Stimulated activated CD4-positive, alpha-beta T cell treated with anti-CD3 and anti-CD28 coated beads, TNF-alpha, amount 100 ng/mL, for 1 hour (primary cell): ENCODE measurements at places on chromosomes 16 and 17.

- DNase-seq, result no peak
These were observed 82.2 kb downstream of the CMC2 start for GRCh38 chr16:80924372-80924978.

DNA sequence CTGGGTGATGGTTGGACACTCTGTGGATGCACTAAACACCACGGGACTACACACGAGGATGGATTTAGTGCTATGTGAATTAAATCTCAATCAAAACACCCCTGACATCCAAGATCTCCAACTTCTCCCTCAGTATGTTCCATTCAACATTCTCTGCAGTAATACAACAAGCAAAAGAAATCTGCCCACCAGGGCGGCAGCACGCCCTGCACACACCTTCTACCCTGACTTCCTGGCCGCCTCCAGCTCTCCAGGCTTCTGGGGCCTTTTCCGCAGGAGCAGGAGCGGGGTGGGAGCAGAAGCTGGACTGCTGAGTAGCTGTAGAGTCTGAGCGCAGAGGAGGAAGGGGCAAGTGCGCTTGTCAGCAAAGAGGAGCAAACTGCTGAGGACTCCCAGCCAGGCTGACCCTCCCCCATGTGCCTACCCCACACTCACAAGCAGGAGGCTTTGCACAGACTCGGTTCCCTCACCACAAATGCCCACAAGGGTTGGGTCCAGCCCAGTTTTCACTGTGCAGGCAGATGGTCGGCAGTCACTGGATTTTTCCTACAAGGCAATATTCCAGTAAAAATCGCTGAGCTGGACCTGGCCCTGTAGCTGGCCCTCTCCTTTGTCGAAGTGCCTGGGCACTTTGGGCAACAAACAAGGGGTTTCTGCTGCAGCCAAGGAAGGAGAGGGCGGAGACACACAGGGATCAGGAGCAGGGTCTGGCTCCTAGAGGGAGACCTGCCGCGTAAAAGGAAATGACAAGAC, 22.8 kb downstream of the ZDHHC7 start:
- DNase-seq, result no peak

- no peak for DNase-seq
These were observed 24.8 kb downstream of the ITPRIPL2 start for GRCh38 chr16:19138601-19139000.

GRCh38 chr16:63702981-63703590, 1418.8 kb downstream of the CDH11 start:
- no peak for DNase-seq

- no peak for DNase-seq
These were observed 4.4 kb upstream of the FOXJ1 start for GRCh38 chr17:76145231-76146052.

DNA sequence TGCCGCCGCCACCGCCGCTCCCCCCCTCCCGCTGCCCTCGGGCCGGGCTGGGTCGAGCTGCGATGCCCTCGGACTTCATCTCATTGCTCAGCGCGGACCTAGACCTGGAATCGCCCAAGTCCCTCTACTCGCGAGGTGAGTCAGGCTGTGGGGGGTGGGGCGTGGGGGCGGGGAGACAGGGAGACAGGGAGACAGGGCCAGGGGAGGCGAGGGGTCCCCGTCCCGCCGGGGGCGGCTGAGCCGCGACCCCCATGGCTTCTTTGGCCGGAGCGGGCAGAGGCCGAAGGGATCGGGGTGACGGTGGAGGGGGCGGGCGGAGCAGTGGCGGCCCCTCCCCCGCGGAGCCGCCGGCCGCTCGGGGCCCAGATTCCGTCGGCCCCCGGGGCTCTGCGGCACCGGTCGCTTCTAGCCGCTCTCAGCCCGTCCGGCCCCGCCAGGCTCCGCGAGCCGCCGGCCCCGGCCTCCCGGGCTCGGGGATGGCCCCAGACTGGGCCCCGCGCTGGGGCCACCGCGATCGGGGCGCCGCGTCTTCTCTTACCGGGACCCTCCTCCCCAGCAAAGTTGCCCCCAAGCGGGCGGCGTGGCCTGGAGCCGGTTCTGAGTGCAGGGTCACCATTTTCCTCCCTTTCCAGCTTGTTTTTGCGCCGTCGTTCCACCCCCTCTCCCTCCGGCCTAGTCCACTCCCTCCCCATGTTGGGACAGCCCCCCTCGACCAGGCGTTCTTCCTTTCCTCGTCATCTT, 644 bp downstream of the NFAT5 start:
- peak; percentile 2 for DNase-seq

DNA sequence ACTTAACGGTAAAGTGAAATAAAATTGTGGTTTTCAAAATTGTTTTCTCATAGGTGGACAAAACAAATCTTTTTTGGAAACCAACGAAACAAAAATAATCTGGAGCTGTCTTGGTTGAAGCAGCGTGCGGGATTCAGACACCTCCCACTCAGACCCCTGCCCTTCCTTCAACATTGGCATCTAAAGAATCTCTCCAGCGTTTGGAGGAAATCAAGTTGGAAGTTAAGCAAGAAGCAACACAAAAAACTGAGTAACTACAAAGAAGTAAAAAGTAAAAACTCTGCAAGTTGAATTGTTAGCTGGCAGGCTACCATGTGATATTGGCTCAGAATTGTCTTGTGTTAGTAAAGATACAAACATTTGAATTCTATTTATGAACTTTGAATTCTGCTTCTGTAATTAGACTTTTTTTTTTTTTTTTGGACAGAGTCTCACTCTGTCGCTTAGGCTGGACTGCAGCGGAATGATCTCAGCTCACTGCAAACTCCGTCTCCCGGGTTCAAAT, 361.0 kb upstream of the PMFBP1 start:
- no peak for DNase-seq

DNA sequence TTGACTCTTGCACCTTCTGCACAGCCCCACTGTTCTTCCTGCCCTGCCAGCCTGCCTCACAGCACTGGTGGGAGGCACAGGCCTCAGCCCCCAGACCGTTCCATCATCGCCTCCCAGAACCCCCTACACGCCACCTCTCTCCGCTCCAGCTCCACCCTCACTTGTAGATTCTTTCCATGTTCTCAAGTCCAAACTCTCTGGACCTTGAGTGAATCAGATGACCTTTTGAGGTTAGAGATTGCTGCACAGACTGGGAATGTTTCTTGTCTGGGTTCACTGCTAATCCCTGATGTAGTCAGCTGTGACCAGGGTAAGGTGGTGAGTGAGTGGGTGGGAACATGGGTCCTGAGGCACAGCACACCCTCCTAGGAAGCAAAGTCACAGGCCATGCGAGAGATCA, 272.4 kb downstream of the IRF8 start:
- no peak for DNase-seq

DNA sequence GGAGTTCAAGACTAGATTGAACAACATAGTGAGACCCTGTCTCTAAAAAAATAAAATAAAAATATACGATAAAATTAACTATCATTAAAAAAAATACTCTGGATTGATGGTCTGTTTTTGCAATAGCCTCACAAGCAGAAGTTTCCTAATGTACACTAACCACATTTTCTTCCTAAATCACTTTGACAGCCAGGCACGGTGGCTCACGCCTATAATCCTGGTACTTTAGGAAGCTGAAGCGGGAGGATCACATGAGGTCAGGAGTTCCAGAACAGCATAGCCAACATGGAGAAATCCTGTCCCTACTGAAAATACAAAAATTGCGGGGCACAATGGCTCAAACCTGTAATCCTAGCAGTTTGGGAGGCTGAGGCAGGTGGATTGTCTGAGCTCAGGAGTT, 64.7 kb downstream of the HELZ start:
- no peak for DNase-seq

DNA sequence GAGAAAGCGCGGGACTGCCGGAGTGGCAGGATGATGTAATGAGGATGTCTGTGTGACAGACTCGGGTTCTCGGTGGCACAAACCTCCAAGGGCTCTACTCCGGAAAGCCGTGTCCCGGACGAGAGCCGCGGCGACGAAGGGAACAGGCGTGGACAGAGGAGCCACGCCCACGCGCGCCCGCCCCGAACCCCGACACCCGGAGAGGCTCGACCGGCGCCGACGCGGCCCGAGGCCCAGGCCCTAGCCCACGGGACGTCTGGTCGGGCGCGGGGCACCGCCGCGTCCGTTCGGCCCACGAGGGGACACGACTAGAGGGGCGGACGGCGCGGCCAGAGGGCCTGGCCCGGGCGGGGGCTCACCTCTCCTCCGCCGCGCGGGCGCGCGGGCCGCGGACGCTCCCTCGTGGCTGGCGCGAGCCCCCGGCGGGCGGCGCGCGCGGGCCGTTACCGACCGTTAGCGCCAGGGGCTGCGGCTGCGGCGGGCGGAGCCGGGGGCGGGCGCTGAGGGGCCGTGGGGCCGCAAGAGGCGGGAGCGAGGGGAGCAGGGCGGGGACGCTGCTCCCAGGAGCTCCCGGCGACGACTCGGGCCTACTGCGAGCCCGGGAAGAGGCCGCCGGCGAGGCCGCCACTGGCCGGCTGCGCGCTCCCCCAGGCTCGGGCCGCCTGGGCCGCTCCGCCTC, 2.1 kb upstream of the IRX5 start:
- no peak for DNase-seq

GRCh38 chr16:29700253-29700987, 21.4 kb downstream of the QPRT start:
- peak; percentile 50 for DNase-seq

DNA sequence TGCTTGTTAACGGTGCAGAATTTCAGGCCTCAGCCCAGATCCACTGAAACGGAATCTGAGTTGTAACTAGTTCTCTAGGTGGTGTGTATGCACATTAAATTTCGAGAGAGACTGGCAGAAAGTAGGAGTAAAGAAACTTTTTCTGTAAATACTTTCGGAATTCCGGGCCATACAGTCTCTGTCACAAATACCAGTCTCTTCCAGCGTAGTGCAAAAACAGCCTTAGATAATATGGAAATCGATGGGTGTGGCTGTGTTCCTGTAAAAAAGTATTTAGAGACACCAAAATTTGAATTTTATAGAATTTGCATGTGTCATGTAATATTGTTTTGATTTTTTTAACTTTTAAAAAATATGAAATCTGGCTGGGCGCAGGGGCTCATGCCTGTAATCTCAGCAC, 109.7 kb downstream of the ABCC1 start:
- DNase-seq, result no peak

DNA sequence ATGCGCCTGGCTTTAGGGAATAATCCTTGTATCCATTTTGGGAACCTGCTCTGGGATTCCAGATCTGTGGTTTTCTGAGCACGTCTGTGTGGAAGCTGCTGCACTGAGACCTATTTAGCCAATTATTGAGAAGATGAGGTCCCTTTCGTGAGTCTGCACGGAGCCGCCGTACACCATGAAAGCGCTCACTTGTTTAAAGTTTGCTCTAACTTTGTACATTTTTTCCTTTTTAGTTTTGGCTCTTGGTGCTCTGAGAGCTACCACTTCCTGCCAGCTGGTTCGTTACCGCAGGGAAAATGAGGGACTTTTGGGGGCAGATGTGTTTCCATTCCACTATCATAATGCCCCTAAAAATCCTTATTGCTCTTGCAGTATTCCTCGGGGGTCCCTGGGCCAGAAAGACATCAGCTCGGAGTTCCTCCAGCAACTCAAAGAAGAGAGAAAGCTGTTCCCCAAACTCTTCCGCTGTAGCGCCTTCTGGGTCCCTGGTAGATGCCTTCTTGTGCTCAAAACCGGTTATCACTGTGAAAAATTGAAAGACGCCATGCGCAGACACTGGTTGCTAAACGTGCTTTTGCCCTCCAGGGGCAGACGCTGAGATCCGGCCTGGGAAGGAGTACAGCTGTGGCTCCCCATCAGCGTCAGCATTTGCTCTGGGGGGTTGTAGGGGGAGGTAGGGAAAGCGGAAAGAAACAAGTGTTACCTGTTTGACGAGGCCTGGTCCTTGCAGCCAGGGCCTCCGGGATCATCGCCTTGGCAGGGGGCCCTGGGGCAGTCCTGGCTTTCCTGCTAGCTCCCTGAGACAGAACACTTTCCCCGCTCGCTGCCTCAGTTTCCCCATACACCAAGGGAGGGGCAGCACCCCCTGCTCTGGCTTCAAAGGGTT, 238.1 kb downstream of the MRTFB start:
- no peak for DNase-seq

GRCh38 chr16:8717892-8718415, 43.5 kb downstream of the ABAT start:
- DNase-seq, result no peak
